Left renal pelvis (tissue), 4 donors: ENCODE measurements at places on chromosomes 3 and 15.

DNA sequence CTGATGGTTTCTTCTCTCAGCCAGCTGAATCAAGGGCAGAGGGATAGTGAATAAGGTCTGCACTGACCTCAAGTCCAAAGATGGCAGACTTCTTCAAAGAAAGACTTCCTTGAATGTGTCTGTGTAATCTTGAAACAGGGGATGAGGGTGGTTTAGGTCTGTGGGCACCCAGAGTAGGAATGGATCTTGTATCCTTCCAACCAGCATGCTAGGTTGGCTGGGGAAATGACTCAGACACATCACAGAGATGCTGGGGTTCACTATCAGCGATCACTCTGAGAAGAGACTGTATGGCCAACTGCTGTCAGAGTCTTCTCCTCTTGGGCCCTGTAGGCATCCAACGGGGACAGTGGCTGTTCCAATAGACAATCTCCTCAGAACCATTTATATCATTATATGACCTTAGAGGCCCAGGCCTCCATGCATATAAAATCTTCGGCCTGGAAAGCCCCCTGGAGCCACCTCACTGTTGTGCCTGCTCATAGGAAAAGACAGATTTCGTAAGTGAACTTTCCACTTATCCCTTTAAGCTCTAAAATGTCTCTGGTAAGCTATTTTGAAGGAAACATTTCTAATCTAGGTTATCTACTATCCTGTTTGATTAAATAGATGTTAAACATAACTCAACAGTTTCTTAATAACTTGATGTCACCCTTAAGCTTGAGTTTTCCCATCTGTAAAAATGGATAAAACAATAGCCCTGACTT lies 58.5 kb downstream of the TIPARP start:
- DNase-seq: no peak

DNA sequence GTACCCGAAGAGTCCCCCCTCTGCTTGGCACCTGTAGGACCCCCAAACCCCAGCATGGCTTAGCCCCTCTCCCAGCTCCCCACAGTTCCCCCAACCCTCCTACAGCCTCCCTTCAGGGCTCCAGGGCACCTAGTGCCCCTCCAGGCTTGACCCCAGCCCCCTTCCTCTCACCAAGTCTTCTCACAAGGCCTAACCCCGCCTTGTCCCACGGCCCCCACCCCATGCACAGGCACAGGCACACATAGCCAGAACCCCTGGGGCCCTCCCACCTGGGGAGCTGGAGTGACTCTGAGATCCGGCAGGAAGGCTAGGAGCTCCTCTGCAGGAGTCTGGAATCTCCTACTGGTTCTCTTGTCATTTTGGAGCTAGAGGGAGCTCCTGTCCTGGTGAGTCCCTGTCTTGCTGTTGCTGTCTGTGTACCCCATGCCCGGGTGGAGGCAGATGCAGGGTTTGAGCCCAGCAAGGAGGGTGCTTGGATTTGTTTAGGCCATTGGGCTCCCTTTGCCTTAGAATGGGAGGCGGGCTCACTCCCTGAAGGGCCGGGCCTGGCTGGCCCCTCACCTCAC lies 39.6 kb downstream of the KLF13 start:
- DNase-seq: no peak

DNA sequence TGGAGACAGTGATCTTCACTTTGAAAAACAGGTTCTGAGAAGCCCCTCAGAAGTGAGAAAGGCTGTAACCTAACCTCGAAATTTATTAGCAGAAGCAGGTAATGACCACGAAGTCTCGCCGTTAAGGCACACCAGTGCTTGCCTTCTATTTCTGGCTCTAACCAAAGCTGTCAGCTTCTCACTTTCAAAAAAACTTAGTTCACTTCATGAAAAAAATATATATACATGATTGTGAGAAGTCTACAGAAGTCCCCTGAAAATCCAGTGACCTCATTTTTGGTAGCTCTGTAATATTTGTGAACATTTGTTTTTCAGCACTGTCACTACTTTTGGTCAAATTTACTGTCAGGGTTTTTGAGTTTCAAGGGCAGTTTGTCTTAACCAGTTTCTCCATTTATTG lies 19.1 kb upstream of the AKAP13 start:
- DNase-seq: no peak

DNA sequence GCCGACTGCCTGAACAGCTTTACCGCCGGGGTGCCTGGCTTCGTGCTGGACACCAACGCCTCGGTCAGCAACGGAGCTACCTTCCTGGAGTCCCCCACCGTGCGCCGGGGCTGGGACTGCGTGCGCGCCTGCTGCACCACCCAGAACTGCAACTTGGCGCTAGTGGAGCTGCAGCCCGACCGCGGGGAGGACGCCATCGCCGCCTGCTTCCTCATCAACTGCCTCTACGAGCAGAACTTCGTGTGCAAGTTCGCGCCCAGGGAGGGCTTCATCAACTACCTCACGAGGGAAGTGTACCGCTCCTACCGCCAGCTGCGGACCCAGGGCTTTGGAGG lies 815 bp downstream of the SPINT1 start:
- no peak for DNase-seq

- no peak for DNase-seq
Measured at GRCh38 chr3:14803101-14803980, 15.4 kb upstream of the FGD5 start.

- no peak for DNase-seq
Measured at GRCh38 chr15:48103647-48104046, 17.1 kb upstream of the SLC24A5 start.

- DNase-seq: no peak
Measured at GRCh38 chr3:4461468-4462090, 5.5 kb downstream of the SUMF1 start.

DNA sequence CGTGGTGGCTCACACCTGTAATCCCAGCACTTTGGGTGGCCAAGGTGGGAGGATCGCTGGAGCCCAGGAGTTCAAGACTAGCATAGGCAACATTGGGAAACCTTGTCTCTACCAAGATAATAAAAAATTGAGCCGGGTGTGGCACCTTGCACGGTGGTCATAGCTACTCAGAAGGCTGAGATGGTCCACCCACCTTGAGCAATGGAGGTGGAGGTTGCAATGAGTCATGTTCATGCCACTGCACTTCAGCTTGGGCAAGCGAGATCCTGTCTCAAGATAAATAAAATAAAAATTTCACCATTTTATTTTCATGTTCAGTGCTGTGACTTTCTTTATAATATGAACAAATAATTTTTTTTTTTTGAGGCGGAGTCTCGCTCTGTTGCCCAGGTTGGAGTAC lies 12.5 kb downstream of the MAPK6 start:
- DNase-seq: no peak

- no peak for DNase-seq
Measured at GRCh38 chr3:124115956-124116355, 124.0 kb upstream of the ROPN1 start.

DNA sequence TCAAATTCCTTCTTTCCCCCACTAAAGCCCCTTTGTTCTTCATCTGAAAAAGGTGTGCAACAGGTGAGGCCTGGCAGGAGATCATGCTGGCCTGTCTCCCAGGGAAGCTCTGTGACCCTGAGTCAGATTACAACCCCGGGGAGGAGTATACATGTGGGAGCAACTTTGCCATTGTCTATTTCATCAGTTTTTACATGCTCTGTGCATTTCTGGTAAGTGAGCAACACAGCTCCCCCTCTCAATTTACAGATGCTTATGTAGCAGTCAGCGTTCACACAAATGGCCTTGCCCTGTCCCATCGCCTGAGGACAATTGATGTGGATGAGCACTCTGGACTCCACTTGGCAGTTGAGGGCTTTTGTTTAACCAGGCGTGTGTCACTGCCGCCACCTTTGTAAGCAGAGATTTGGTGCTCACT lies 70.4 kb downstream of the CHDH start:
- DNase-seq: no peak

- DNase-seq: no peak
Measured at GRCh38 chr15:85151145-85151544, 169.5 kb downstream of the PDE8A start.

DNA sequence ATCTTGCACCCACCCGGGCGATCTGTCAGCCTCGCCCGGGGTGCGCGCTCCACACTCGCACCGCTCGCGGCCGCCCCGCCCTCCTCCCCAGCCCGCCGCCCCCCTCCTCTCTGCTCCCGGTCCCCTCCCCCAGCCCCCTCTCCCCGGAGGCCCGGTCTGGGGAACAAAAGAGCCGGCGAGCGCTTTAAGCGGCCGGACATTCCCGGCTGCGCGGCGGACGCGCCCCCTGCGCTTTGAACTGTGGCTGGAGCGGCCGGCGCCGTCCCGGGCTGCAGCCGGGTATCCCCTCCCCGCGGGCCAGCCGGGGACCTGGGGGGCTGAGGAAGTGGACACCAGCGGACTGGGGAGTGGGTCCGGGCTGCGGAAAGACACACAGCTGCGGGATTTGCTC lies at the start of gene IGDCC3:
TSS of gene IGDCC3 (minus strand) at position 27 of the 391 bp plus-strand sequence. CDS start 214 bp downstream, outside the sequence.
- DNase-seq: no peak

DNA sequence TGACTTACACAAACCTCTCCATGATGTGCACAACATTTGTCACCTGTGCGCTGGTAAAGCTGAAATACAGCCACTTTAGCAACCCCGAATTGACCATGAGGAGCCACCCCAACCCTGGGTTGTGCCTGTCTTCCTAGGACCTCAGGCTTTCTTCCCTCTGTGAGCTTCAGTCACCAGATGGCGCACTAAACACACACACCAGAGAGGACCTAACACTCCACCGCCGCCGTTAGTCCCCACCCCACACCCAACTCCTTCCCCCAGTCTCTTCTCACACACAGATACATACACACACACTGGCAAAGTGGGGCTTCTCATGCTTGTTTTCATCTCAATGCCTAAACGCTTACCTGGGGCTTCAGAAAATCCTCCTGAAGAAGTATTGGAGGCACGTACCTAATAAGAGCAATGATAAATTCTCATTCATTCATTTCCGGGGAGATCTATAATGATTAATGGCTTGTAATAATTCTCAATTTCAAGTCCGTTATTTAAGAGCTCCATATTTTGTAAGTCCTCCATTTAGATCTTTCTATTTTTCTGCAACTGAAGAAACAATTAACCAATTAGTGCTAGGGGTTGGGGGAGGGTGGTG lies 2.1 kb upstream of the CCDC80 start:
- peak; percentile 79 for DNase-seq

DNA sequence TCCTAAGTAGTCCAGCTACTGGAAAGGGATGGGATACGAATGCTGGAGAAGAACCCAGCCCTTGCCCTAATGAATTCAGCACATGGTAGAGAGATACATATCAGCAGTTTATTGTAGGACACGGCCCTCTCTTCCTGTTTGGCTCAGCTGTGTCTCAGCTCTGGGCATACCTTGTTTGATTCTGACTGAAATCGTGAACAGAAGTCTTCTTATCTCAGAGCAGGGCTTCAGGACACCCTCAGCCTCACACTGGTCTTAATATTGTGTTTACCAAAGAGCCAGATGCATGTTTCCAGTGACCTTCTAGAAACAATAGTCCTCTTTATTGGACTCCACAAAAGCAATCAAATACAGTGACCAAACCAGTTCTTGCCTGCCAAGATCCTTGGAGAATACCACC lies 54.7 kb downstream of the FAM174B start:
- DNase-seq: no peak

DNA sequence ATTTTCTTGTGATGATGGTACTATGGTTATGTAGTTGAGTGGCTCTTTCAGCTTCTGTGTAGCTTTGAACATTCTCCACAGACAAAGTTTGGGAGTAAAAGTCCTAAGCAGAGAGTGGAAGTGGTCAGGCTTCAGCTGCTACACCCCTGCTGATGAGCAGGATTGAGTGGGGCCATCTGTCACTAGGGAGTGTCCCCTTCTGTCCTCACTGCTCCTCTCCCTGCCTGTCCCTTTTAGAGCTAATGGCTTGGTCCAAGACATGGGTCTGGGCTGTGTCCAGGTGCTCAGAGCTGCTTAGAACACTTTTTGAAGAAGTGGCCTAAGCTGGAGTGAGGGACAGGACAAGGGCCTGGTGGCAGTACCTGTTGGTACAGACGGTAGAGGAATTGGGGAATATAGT lies 15.1 kb downstream of the MYZAP start:
- no peak for DNase-seq

- no peak for DNase-seq
Measured at GRCh38 chr3:7934362-7934761, 567.3 kb upstream of the LMCD1 start.

DNA sequence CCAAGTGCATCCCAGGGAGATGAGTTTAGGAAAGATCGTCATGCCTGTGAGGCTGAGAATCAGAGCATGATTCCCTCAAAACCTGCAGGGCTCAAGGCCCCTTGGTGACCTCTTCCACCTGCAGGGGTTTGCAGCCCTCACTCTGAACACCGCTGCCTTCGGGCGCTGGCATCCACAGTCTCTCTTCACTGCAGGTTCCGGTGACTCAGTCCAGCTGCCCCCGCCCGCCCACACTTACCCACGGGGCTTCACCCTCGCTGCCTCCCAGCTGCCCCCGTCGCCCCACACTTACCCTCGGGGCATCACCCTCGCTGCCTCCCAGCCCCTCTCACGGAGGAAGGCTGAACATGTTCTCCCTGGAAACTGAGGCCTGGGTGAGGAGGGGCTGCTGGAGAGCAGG lies 277.1 kb downstream of the XXYLT1 start:
- no peak for DNase-seq

DNA sequence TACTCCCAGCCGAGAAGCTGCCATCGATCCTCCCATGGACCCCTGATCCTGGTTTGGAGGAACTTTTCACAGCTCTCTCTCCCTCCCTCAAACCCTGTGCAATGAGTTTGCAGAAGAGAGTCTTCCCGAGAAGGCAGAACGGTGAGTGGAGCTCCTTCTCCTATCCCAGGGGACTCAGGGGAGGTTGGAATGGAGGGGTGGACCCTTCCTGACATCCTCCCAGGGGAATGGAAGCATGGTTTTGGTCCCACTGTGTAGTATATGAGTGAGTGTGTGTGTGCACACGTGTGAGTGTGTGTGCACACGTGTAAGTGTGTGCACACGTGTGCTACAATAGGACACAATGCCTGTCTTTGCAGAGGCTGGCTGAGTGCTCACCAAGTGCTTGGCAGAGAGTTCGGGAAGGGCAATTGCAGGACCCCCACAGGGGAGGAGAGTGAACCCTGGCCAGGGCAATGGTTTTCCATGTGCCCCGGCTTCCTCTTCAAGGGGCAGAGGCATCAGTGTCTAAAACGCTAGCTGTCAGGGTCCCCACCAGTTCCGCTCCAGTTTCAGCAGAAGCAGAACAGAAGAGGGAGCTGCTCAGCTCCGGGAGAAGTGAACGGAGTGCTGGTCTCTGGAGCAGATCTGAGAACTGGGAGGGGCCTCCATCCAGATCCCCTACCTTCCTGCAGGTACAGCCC lies 13.8 kb upstream of the IL16 start:
- no peak for DNase-seq

DNA sequence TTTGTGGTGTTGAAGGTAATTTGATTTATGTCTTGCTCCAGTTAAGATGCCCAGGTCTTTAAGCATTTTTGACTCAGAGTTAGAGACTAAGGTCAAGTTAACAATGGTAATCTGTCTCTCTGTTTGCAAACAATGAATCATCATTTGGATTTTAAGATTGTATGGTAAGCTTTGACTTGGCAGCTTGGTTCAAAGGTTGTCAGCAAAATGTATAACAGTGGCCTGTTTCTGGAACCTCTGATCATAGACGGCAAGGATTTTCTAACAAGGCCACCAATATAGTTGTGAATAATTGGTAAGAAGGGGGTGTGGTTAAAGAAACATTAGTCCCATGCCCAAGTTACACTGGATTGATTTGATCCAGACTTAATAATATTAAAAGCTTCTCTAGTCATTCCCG lies 775.2 kb upstream of the GOLIM4 start:
- DNase-seq: no peak

- no peak for DNase-seq
Measured at GRCh38 chr3:21229426-21230135, 521.4 kb downstream of the ZNF385D start.

- DNase-seq: no peak
Measured at GRCh38 chr3:188369526-188369925, 215.6 kb downstream of the LPP start.
